GM04504 (cell line): ENCODE measurements at places on chromosomes 7 and 10.
A peak's percentile ranks its signal among the peaks of the same experiment; 100 is the strongest.

GRCh38 chr10:128744092-128744491, 617.9 kb upstream of the MKI67 start:
- no peak for DNase-seq

DNA sequence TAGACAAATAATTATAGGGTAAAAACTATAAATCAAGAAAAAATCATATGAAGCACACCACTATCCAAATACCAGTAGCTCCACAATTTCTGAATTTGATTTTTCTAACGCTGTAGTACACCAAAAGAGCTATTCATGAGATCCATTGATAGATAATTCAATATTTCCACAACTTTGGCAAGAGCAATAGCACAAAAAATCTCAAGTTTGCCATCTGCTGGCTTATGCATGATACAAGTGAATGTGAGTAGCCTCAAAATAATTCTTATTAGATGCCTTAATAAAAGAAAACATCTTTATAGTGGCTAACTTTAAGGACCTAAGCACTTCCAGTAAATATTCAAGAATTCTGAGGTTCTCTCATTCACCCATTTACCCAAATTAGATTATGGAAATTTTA, 2.2 kb upstream of the TMEM196 start:
- no peak for DNase-seq

DNA sequence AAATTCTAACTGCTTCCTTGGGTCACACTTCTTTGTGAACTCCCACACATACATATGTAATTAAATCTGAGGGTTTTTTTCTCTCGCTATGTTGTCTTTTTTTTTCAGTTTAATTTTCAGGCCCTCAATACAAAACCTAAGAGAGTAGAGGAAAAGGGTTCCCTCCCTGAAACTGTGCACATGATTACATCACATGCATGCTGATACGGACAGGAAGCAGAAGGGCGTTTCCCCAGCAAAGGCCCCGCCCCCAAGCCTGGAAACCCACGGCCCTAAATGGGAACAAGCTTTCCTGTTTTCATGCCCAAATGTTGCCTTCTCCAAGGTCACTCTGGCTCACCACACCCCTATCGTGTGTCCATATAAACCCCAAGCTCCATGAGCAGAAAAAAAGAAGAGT, 115.4 kb downstream of the TEX36 start:
- DNase-seq = no peak

DNA sequence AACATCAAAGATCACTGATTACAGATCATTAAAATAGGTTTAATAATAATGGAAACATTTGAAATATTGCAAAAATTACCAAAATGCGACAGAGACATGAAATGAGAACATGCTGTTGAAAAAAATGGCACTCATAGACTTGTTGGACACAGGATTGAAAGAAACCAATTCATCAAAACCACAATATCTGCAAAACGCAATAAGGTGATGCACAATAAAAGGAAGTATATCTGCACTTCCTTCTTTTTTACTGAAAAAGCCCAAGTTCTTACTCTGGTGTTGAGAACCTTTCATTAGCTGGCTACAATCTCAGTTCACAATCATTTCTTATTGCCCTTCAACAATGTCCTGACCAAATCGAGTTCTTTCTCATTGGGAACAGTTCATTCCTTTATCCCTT, 28.7 kb downstream of the TMEM106B start:
- no peak for DNase-seq

GRCh38 chr7:72445580-72445979, 33.4 kb upstream of the CALN1 start:
- DNase-seq = no peak

- DNase-seq = no peak
Observed at GRCh38 chr7:92832534-92833023, 3.8 kb downstream of the CDK6 start.

GRCh38 chr10:4199196-4199595, 414.2 kb upstream of the KLF6 start:
- no peak for DNase-seq

- no peak for DNase-seq
Observed at GRCh38 chr7:134512271-134512670, 15.1 kb upstream of the AKR1B10 start.

- DNase-seq = no peak
Observed at GRCh38 chr7:116478834-116479233, 20.7 kb upstream of the CAV2 start.

DNA sequence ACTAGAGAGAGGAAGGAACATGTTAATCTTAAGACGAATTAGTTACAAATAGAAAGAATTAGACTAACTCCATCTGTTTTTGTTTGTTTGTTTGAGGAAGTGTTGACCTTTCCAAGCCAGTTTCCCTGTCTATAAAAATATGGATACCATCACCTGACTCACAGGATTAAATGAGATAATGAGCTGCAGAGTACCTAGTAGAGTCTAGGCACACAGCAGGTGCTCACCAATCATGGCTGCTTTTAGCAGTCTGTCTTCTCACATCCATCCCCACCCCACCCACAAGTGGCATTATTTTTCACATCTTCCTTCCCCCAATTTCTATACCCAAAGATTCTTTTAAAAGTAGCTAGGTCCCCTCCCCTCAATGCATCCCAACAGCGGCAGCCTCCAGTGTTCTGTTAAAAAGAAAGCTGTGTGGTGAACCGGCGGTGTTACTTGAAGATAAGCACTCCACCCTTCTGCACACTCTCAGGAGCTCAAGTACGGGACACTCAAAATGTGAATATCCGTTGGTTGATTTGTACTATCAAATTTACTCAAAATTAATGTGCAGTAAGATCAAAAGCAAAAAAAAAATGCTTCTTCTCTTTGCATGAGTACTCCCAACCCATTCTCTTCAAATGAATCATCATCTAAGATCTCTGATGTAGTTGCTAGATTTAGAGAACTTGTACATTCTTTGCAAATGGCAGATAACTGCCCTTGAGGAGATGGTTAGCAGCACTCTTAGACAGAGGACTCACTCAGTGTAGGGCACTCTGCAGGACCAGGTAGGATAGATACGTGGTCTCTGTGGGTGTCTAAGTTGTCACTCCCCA, 145.4 kb upstream of the ASAH2 start:
- no peak for DNase-seq

DNA sequence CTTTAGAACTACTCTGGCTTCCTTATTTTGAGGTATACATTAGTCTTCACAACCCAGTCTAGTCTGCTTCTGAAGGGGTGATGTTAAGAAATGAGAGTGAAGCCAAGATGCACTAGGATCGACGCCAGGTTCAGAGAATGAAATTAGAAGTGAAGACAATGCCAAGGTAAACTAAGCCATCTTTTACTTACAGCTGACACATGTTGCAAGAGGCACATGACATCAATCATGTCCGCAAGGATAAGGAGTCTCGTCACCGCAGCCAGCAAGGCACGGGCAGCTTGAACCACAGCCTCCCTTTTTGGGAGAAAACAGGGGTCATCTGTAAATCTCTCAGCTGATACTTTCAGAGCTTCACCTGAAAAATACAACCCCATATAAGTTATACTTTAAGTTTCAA, 156.7 kb downstream of the CTNNA3 start:
- no peak for DNase-seq

DNA sequence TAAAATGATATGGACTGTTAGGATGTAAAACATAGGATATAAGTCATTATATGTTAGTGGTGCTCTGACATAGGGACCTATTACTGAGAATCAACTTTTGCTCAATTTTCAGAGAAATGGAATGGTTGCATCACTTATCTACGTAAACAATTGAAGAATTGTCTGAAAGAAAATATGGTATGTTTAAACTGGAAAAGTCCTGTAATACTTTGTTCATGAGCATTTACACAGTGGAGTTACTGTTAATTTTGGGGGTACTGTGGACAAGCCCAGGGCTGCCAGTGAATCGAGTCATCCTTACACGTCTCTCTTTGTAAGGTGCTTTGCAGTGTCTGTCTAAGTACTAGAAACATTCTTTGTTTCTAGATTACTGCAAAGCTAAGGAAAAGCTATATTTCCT, 152.0 kb downstream of the ZNF22 start:
- no peak for DNase-seq

- no peak for DNase-seq
Observed at GRCh38 chr7:158771-159170, 33.6 kb upstream of the FAM20C start.

DNA sequence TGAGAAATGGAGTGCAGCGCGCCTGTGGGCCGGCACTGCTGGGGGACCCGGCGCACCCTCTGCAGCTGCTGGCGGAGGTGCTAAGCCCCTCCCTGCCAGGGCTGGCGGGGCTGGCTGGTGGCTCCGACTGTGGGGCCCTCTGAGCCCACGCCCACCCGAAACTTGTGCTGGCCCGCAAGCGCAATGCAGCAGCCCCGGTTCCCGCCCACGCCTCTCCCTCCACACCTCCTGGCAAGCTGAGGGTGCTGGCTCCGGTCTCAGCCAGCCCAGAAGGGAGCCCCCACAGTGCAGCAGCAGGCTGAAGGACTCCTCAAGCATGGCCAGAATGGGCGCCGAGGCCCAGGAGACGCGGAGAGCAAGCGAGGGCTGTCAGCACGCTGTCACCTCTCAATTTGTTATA, 1063.0 kb upstream of the AUTS2 start:
- DNase-seq = no peak

DNA sequence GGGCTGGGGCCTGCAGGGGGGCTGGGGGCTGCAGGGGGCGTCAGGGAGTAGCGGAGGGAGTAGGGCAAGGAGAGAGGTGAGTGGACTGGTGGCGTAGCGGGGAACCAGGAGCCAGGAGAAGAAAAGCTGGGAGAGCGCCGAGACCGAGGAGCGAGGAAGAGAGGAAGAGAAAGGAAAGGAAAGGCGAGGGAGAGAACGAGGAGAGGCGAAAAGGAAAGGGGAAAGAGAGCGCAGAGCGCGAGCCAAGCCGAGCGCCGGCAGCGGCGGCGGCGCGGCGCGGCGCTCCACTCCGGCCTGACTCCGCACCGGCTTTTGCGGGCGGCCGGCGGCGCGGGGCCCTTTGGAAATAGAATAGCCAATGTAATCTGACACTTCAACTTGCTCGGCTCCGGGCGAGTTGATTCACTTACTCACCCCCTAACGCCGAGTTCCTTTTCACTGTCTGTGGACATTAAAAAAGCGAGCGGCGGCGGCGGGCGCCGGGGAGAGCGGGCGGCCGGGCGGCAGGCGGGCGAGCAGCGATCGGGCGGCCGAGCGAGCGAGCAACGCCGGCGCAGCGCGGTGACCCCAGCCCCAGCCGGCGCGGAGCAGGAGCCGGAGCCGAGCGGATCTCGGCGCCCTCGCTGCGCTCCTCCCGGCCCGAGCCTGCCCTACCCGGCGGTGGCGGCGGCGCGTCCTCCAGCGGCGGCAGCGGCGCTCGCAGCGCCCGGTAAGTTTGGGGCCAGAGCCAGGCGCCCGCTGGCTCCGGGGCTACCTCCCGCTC, at the start of gene ZMIZ1:
Gene ZMIZ1, plus strand, starts transcription at position 405 of the 763 bp plus-strand sequence. CDS start 132,667 bp downstream, outside the sequence.
- peak; percentile 83 for DNase-seq

DNA sequence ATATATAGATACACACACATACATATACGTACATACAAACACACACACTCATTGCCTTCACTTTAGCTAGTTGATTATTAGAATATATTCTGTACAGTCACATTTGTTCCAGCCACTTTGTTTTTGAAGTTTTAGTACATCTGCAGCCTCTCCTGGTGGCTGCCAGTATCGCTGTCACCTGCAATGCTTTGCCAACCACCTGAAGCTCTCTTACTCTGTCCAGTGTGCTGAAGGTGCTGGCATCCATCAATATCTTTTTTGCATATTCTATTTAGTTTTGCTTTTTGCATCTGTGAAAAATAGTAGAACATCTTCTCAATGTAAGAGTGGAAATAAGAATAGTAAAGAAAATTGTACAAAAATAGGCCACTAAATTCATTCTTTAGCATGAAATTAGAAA, 388.6 kb downstream of the EXOC4 start:
- DNase-seq = no peak

GRCh38 chr10:43304079-43304686, 37.3 kb upstream of the RASGEF1A start:
- DNase-seq = no peak

DNA sequence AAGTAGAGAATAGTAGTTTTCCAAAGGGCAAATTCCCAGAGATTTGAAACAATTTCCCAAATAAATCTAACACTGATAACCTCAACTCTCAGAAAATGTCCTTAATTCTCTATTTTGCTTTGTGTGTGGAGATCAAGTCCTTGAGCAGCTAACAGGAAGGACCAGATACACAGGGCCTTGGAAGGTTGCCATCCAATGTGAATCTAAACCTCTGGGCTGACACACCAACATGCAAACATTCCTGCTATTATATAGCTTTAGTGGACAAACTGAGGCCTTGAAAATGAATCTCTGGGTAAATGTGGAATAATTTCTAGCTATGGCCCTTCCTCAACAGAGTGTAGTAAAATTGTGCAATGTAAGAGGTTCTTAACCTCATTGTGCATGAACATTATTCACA, 44.1 kb upstream of the PARD3 start:
- no peak for DNase-seq

GRCh38 chr10:112950714-112951358, 789 bp downstream of the TCF7L2 start:
- DNase-seq = no peak

DNA sequence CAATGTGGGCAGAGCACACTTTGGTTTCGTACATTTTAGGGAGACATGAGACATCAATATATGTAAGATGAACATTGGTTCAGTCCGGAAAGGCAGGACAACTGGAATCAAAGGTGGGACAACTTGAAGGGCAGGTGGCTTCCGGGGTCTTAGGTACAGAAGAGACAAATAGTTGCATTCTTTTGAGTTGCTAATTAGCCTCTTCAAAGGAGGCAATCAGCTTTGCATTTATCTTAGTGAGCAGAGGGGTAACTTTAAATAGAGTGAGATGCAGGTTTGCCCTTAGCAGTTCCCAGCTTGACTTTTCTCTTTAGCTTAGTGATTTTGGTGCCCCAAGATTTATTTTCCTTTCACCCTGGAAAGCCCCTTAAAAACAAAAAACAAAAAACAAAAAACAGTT, 21.3 kb downstream of the ZNF487 start:
- DNase-seq = no peak

DNA sequence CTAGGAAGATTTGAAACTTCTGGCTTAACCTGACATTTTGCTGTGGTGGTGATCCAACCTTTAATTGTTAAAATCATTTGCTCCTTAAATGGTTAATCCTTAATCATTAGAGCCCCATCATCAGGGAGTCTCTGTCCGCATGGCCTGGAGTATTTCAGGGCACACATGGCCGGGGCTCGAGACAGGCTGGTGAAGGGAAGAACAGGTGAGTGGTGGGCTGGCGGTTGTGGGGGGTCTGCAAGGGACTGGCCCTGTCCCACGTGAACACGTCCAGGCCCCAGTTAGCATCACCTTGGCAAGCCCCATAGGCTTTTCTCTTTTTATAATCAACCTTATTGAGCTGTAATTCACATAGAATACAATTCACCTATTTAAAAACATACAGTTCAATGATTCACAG, 109.5 kb downstream of the DNAJB6 start:
- DNase-seq = no peak

DNA sequence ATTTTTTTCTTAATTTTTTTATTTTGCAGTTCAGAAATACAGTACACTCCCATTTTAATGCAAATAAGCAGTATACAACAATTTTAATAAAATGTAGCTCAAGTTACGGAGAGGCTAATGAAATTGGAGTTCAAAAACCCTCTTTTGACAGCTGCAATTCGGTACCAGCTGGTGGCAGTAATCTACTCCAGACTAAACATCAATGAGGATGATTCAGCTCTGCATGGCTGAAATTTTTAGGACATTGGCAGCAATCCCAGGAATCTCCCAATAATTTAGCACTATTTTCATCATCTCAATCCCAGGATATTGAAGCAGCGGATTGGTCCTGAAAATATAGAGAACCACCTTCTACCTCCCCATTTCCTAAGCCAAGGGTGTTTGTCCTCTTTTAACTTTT, 278.8 kb downstream of the CACNA2D1 start:
- DNase-seq = peak; percentile 61

GRCh38 chr7:99379043-99379577, 4.6 kb downstream of the ARPC1B start:
- DNase-seq = peak; percentile 94
